ENCODE measurements at places on chromosomes 2 and 18.

DNA sequence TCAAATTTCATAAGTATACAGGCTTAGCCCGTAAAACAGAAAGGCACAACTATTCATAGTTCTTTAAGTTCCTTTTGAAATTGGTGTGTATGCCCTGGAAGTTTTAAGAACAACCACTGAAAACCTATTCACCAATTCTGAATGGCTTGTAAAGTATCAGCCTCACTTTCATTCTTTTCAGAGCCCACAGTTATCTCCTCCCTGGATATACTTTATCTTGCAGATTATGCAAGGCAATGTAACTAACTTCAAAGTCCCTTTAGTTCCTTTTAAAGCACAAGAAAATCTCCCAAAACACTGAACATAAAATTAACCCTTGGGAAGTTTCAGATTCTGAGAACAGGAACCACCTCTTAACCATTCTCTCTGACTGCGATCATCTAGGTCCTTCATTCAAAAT, 1.1 kb downstream of the STRN start:
- DNase-seq, result no peak

DNA sequence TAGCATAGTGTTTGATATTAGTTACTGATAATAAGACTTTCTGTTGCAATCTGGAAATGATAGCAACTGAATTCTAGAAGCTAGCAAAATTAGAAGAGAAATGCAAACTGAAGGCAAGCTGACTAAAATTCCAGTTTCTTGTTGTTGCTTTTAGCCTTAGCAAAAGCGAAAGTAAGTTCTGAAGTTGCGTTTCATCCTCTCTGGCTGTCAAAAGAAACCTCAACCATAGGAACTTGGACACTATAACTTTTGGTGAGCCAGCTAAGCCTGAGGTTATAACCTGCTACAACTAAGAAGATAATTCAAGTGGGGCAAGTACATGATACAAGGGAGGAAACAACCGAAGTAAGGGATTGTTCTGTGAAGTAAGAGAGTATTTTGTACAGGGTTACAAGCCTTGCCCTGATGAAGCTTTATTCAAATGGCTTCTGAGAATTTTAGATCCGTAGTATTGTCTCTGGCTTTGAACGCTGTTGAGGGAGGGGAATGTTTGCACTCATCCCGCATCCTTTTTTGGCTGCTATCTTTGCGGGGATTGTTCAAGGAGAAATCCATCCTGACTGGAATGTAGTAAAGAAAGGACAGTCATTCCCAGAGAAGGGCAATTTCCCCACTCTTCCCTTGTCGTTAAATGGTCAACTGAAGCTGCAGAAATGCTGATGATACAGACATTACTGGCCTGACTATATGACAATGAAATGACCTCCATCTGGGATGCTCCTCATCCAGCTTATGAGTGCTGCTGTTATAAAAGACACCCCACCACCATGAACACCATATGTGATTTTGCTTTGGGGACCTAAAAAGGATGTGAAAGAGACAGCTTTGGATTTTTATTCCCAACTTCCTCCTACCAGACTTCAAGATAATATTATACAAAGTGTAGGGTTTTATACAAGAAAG, 7.0 kb upstream of the TMX3 start:
- DNase-seq, result no peak

DNA sequence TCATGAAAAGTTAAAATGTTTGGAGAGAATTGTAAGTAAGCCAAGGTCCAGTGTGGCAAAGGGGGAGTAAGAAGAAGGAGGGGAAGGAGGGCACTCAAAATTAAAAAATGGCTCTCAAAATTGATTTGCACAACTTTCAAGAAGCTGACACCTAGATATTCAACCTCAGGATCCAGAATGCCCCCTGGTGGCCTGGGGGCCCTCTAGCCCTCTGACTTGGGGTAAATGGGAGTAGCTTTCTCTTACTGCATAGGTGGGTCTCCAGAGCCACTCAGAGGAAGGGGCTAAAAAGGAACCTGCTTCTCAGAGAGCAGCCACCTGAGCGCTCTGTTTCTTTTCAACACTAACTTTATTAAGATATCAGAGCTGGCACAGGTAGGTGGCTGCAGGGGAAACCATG, 968.5 kb downstream of the BCL11A start:
- DNase-seq, result no peak

DNA sequence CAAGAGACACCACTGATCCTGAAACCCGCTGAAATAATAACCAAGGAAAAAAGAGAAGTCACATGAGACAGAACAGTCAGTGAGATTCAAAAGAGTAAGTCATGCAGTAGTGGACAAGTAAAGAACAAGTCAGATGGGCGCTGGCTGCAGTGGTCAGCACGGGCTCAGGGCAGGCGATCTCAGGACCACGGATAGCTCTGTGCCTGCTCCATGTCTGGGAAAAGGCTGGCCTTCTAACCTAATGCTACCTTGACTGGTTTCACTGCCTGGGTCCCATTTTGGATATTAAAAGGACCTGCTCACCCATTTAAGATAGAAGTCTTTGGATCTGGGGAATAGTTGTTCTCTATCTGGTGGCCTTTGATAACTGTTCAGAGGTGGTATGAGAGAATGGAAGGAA, 61.7 kb upstream of the LCLAT1 start:
- no peak for DNase-seq

DNA sequence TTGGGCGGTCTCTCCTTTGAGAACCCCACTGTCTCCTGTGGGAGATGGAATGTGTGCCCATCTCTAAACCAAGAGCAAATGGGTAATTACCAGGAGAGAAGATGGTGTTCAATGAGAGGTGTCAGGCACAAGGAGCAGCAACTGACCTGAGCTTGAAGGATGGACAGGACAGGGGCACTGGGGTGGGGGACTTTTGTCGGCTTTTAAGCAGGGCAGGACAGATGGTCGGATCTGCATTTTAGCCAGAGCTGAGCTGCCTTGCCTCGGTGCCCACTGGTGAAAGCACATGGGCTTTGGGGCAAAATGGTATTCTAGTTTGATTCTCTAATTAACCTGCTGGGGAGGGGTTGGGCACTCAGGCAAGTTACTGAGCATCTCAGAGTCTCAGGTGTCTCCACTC, 98.0 kb downstream of the INHBB start:
- no peak for DNase-seq

- DNase-seq, result no peak
Measured at GRCh38 chr2:188512456-188512855, 220.8 kb downstream of the GULP1 start.

DNA sequence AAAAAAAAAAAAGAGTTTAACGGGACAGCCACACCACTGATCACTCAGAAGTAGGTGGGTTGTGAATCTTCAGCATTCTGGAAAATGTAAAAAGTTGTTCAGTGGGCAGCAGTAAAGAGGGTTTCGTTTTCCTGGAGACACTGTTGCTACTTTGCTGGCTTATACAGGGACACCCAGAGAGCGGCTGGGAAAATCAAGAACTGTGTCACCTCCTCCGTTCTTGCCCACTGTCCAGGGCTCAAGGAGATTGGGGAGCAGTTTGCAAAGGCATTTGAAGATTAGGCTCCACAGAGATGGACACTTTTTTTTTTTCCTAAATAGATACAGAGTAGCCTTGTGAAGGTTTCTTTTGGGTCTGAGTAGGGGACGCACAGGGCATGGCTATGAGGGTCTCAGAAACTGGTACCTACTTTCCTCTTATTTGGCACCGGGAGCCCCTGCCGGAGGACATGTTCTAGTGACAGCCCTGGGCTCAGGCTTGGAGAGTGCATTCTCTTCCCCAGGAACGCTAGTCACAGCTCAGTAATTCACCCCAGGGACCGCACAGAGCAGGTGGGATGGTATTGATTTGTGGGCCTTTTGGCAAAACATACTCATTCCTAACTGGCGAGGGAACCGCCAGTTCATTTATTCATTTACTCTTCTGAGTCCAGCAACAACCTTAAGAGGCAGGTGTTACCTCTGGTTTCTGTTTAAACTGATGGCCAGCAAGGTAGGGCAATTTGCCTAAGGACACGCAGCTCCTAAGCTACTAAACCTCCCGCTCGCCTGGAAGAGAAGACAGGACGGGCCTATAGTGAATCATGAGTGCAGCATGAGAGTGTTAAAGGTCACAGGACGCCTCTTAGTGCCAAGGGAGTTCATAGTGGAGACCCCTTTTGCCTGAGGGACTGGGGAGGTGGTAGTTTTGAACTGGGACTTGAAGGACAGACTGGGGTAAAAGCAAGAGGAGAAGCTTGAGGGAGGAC, 53.1 kb downstream of the HPCAL1 start:
- no peak for DNase-seq

GRCh38 chr2:149767516-149767974, 180.0 kb upstream of the MMADHC start:
- no peak for DNase-seq

GRCh38 chr18:25229920-25230319, 122.0 kb downstream of the ZNF521 start:
- DNase-seq, result no peak

DNA sequence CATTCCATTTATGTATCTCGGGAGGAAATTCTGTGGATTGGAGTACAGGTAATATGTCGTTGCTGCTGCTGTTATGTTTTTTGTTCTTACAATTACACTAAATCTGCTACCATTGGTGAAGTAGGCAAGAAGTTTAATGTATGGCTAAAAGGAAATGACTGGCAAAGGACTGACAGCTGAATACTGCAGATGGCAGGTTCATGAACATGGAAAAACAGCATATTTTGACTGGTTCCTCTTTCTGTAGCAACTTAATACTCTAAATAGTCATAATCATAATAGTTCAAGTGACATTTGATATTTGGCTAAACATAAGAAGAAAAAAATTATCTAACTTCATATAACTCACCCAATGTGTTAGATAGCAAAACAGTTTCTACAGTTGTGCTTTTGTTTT, 84.5 kb upstream of the PGAP1 start:
- no peak for DNase-seq

- no peak for DNase-seq
Measured at GRCh38 chr2:78431241-78431640, 594.3 kb upstream of the REG3G start.

- DNase-seq, result peak; percentile 58
Measured at GRCh38 chr2:119702918-119703401, 24.0 kb downstream of the TMEM177 start.

DNA sequence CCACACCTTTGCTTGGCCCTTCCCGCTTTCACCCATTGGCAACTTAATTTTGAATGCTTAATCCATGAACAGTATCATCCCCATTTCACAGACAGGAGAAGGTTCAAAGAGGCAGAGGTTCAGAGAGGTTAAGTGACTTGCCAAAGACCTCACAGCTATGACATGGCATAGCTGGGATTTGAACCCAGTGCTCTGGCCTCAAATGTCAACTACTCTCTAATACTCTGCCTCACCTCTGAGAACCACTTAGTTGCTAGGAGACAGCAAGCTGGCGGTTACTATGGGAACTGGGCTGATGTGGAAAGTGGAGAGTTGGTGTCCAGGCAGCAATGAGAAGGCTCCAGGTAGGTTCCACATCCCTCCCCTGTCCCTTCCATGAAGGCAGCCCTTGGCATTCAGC, 15.8 kb upstream of the PRSS56 start:
- no peak for DNase-seq

DNA sequence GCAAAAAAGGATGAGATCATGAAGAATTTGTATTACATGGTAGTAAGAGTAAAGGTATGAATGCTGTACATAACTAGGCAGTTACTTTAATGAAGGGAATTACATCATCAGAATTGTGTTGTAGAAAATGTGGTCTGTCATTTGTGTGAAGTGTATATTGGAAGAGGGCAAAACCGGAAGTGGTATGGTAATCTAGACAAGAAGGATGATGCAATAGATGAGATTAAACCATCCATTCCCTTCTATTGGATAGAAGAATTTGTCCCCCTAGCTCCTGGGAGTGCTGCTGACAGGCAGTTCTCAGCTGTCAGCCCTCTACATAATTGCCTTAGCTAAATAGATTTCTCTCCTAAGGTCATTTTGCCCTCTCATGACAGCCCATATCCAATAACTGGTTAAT, 55.9 kb upstream of the BARD1 start:
- no peak for DNase-seq

DNA sequence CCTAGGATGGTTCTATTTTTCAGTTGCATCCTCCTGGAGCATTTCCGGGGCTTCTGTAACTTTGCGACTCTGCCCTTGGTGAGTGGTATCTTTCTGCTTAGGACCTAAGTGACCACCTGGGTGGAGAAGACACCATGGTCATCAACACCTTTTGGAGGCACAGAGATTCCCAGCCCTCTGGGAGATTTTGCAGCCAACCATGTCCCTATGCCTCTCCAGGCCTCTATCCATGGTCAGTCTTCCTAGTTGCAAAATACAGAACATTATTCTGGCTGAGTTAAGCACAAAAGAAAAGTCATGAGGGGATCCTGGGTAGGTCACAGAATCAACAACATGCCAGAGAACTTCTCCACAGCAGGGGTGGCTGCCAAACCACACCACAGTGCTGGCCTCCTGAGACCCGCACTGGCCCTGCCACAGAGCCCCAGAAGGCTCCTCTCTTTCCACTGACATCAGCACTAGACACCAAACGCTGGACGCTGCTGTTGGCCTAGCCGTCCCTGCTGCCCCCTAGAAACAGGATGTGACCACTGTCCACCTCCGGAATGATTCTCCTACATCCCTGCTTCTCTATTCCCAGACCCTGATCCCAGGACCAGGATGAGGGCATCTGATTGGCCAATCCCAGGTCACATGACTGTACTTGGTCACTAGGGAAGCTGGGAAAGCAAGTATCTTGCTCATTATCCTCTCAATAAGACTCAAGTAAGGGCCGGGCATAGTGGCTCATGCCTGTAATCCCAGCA, 47.7 kb downstream of the SMAD7 start:
- no peak for DNase-seq

GRCh38 chr18:59029663-59030429, 109.8 kb upstream of the SEC11C start:
- no peak for DNase-seq

- peak; percentile 40 for DNase-seq
Measured at GRCh38 chr2:192162392-192163042, 32.2 kb downstream of the TMEFF2 start.

GRCh38 chr18:48757906-48758305, 192.9 kb downstream of the SMAD7 start:
- no peak for DNase-seq

DNA sequence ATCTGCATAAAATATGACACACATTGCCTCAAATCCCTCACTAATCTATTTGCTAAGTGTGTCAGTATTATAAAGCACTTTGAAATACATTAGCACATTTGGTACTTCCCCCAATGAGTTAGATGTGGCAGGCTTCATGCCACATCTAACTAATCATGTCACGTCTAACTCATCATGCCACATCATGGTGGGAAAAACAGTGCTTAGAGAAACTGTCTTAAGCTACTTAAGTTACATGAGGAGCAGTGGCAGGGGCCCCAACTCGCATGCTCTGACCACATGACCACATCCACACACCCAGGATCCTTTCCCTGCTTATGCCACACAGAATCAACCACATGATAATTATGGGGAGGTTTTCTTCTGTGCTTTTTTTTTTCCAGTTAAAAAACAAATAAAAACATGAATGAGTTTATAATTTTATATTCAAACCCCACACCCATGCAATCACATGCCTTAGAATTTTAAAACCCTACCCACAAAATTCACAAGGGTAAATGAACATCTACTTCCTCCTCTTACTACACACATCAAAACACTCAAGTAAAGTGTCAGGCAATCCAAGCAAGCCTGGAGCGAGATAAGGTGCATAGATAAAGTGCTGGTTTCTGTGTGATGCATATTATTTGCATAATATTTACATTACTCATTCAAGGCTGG, 1.6 kb downstream of the ABCA12 start:
- DNase-seq, result no peak

Data from CD4-positive, alpha-beta T cell treated with Interleukin-15 for 1 hour (primary cell).